CD4-positive, alpha-beta T cell treated with Interferon alpha-2 for 1 hour (primary cell): ENCODE measurements at places on chromosomes 3 and 15.
A peak's percentile ranks its signal among the peaks of the same experiment; 100 is the strongest.

DNA sequence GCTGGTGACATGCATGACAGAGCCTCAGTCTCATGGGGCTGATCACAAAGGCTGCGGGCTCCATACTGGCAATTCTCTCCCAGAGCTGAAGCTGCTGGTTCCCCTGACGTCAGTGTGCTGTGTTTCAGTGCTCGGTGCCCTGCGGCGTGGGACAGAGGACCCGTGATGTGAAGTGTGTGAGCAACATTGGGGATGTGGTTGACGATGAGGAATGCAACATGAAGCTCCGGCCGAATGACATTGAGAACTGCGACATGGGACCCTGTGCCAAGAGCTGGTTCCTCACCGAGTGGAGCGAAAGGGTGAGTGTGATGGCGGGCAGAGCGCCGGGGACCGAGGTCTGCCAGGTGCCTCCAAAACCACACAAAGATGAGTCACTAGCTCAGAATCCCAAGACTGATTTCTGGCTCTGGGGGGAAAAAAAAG, 62.0 kb upstream of the NR2E3 start:
- DNase-seq, result no peak

GRCh38 chr3:188137051-188137450, 16.9 kb upstream of the LPP start:
- DNase-seq, result no peak

DNA sequence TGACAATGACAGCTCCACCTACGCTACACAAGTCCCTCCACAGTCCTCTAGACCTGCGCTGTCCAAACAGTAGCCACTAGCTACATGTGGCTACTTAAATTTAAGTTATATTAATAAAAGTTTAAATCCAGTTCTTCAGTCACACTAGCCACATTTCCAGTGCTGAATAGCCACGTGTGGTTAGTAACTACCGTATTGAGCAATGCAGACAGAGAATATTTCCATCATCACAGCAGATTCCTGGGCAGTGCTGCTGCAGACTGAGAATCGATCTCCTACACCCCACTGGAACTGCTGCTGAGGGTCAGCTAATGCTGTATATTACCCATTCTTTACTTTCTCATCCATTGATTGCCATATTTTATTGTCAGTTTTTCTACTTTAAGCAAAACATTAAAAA, 40.9 kb downstream of the HDC start:
- no peak for DNase-seq

DNA sequence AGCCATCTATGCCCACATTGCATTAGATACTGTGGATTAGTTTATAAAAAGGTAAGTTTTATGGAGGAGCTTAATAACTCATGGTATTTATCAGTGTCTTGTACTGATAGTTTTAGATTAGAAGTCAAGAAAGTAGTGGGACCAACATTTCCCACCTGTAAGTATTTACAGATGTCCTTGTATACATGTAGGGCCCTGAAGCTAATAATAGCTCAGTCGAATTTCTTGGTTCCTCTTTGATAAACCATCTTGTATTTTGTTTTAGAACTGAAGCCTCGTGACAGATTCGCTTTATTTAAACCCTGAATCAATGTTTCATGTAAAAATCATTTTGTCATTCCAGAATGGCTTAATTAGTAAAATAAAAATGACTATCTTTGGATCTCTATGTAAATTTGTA, 73.4 kb downstream of the CRYBG3 start:
- DNase-seq, result no peak

- peak; percentile 67 for DNase-seq
These were observed 559 bp downstream of the PKM start for GRCh38 chr15:72230197-72231065.

DNA sequence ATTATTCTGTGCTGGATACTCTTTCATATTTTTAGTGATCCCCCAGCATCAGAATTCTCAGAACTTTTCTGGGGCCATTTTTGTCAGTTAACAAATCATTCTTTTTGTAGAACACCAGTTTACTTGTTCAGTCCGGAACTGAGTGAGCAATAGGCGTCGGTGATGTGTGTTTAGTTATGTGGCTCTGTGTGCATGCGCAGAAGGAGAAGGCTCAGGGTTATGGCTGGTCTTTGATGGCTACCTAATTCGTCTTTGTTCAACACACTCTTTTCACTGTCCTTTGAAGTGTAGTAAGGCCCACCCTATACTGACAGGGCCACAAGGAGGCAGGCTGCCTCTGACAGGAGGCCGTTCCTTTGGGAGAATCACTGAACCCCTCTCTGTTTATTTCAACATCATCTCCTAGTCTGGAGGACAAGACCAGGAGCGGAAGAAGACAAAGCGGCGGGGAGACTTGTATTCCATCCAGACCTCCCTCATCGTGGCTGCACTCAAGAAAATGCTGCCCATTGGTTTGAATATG, 158.2 kb upstream of the CHRM5 start:
- DNase-seq, result no peak

DNA sequence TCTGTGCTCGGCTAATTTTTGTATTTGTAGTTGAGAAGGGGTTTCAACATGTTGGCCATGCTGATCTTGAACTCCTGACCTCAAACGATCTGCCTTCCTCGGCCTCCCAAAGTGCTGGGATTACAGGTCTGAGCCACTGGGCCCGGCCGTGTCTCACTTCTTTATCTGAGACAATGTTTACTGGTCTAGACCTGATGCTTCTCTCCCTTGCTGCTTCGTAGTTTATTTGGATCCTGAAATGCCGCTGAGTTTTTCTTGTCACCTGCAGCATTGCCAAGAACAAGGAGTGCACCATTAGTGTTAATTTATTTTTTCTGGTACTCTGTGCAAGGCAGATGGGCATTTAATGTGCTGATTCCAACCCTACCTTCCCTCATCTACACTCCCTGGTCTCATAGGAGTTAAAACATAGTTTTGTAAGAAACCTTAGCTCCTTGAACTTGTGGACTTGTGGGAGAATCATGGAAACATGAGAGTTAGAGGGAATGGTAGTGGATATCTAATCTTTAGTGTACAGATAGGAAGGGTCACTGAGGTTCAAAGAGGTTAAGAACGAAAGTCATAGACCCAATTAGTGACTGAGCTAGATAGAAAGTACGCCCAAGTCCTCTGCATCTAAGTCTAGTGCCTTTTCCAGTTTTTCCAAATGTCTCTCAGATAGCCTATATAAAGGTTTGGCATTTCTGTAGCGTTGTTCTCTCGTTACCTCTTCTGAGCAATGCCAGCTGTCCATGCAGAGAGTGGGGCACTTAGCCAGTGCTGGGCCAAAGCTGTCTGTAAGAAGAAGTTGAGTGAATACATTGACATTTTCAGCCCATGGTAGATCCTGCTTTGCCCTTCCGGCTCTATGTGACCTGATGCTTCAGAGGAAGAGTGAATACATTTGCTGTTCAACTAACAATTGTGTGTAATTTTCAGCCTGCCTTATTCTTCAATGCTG, 244.1 kb downstream of the LPP start:
- DNase-seq, result no peak

- no peak for DNase-seq
These were observed 43.6 kb upstream of the APH1B start for GRCh38 chr15:63233667-63234423.

DNA sequence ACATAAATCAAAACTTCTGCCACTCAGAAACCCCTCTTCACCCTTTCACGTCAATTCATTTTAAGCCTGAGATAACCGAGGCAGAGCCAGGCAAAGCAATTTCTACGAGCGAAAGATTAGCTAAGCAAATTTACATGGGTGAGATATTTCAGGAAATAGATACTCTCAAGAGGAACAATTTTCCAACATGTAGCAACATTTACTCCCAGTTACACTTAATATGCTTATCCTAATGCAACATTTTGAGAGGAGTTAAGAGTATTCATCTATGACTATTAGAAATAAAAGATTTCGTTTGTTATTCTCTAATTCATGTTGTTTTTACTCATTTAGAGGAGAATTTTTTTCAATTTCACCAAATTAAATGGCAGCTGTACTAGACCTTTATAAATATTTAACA, 837 bp downstream of the TMC3 start:
- DNase-seq, result no peak

DNA sequence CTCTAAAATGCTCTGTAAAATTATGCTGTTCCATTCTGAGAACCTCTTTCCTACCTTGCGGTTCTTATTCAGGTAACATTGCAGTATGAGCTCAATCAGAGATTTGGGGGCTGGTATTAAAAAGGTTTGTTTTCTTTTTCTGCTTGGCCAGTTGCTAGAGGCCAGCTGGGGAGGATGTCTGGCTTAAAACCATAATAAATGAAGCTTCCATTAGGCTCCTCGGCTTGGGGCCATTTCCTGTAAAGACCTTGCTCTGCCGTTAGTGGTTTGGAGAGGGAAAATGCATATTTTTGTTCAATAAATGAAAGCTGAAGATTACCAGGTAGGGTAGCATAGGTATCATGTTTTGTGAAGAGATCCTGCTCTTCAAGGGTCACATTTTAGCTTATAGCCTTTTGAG, 55.2 kb downstream of the MCTP2 start:
- no peak for DNase-seq

DNA sequence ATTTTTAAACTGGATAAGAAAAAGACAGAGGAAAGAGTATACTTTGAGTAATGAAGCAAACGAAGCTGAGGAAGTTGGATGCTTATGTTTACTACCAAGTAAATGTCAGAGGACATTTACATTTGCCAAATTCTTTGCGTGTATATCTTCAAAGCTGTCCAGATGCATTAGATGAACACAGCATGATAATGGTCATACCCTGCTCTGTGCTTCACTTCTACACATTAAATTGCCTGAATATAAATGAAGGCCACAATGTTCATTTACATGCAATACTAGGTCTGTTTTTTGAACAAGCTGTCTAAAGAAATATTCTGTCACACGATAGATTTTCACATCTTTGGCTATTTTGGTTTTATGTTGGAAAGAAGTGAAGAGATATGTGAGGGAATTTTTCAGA, 405.8 kb upstream of the ADAMTS9 start:
- no peak for DNase-seq

- DNase-seq, result no peak
These were observed 95.3 kb downstream of the IGF2BP2 start for GRCh38 chr3:185729337-185730055.

- no peak for DNase-seq
These were observed 33.0 kb downstream of the ARID3B start for GRCh38 chr15:74573987-74574386.

- DNase-seq, result no peak
These were observed 89.2 kb downstream of the FBN1 start for GRCh38 chr15:48556159-48556897.

- DNase-seq, result no peak
These were observed 62.6 kb downstream of the RGMA start for GRCh38 chr15:93026380-93026817.

DNA sequence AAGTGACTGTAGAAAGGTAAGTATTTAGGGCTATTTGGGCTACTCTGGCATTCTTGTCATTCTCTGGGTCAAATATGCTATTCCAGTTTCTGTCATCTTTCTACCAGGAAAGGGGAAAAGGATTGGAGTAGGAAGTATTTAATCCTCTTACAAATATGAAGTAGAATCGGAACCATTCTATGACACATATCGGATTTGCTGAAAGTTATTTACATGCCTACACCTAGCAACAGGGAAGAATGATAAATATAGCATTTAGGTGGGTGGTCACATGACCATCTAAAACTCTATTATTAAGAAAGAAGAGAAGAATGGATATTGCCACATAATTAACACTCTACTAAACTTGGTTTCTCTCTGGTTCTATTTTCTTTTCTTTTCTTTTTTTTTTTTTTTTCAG, 1353.1 kb downstream of the ZPLD1 start:
- no peak for DNase-seq

GRCh38 chr3:37712918-37713817, 148.5 kb upstream of the CTDSPL start:
- no peak for DNase-seq

- DNase-seq, result no peak
These were observed 4.4 kb downstream of the WDR73 start for GRCh38 chr15:84649706-84650105.

- DNase-seq, result no peak
These were observed 313.4 kb upstream of the NECTIN3 start for GRCh38 chr3:110758208-110758607.

GRCh38 chr3:188789251-188789650, 382.5 kb upstream of the TPRG1 start:
- no peak for DNase-seq

- no peak for DNase-seq
These were observed 439.5 kb downstream of the PDCD6IP start for GRCh38 chr3:34237946-34238345.

DNA sequence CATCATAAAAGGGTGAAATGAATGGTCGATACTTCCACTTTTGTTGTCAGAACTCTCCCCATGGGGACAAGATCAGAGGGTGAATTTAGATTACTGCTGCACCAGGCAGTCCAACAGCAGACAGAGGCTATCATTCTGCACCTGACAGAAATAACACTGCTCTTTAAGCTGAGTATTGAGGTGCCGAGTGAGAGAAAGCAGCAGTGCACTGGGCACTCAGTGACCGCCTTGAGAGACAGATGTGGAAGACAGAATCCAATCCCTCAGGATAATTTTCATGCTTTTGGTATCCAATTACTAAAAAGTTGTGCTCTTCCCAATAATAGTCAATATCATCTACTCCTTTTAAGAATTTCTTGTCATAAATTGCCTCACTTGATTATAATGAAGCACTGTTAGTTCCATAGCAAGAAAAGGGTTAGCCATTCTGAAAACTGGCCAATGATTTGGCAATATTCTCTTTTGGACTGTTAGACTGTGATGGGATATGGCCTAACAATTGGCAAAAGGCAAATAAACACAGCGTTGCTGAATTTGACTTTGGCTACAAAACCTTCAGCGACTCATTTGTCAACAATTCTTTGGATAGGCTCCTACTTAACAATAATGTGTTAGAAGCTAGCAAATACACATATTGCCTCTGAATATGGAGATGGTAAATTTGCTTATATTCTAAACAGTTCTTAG, 5.5 kb downstream of the FGF7 start:
- no peak for DNase-seq

DNA sequence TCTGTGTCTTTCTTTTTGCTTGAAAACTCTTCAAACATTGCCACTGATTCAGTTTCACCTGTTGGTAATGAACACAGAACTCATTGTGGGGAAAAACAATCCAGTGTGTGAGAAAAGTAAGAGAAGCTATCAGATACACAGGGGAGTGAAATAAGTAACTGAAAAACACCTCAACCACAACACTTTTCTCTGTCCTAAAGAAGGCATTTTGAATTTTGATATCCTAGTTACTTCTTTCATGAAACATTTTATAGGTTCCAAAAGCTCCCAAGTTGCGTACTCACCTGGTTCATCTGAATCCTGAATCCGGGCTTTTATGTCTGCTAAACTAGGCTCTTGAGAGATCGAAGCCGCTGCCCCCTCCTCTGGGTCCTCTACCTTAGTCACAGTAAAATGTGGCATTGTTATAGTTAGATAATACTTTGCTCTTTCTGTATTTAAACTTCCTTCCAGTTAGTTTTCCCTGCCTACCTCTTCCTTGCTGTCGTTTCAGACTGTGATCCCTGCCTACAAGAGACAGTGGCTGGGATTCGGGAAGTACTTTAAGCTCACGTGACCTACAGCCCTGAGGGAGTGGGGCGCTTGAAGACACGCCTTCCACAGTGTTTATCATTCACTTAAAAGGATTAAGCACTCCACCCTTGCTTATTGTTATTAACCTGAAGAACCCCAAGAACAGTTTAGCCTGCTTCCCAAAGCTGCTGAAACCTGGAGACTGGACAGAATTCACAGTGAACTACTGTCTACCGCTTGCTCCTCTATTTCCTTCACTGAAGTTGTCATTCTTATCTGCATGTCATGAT, 19.1 kb downstream of the SLC12A6 start:
- peak; percentile 22 for DNase-seq
